ENCODE measurements at places on chromosomes 4 and X. TPM values are rescaled to one million over a fixed set of nuclear protein-coding genes. Genes with fewer than 3 reads are reported as not detected.

The DIAPH2 gene
- 17.6 TPM for total RNA-seq

The FAM236B gene
- not detected for total RNA-seq

The SHOX gene
- total RNA-seq: not detected

The SHISA3 gene
- not detected for total RNA-seq

The HS3ST1 gene
- total RNA-seq: 0.21 TPM

The SPACA5 gene
- total RNA-seq: not detected

The RTL5 gene
- not detected for total RNA-seq

Measured in MCF 10A (cell line).